Pancreas (tissue), 10 donors: ENCODE measurements at places on chromosomes 4 and X. TPM values are rescaled to one million over a fixed set of nuclear protein-coding genes. Genes with fewer than 3 reads are reported as not detected.
A peak's percentile ranks its signal among the peaks of the same experiment; 100 is the strongest.

Gene VCX
- polyA plus RNA-seq: not detected

Gene ZMYM3
- 10.8 TPM for polyA plus RNA-seq

DNA sequence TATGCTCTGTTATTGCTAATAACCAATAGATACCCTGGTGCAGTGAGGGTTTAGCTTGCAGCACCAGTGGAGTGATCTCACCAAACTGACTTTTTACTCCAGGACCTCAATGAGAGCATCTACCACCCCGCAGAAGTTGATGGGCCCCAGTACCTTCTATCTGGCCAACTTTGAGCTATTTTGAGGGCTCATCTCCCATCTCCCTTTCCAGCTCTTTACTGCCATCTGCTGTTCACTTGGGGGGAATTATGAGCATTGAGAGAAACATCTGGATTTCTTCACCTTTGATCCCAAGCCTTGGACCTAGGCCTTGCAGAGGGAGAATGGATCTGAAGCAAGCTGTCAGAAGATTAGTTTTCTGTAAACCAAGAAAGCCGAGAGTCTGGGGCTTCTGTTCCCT lies 143.6 kb downstream of the TMEM164 start:
- no peak overlapping the region for H3K27ac ChIP-seq
- H3K4me3 ChIP-seq: no peak overlapping the region
- H3K4me1 ChIP-seq: no peaks in the 10 kb centered on the region
- peak; percentile 9 for DNase-seq
- H3K27me3 ChIP-seq: no peaks in the 10 kb centered on the region
- no peaks in the 10 kb centered on the region for H3K36me3 ChIP-seq

DNA sequence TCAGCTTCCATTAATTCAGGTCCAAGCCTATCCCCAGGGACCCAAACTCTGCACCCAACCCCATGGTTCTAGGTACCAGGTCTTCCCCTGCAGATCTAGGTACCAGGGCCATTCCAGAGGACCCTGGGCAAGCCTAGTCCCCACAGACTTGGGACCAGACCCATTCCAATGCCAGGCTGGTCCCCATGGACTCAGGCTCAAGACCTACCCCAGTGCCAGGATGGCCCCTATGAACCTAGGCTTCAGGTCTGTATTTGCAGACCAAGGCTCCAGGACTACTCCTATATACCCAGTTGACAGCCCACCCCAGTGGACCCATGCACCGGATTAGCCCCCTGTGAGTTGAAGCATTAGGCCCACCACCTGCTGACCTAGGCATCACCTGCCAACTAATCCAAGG lies 8.9 kb downstream of the MTHFD2L start:
- no peaks in the 10 kb centered on the region for H3K36me3 ChIP-seq
- no peaks in the 10 kb centered on the region for H3K4me1 ChIP-seq
- no peak for DNase-seq
